Stimulated activated CD8-positive, alpha-beta memory T cell treated with anti-CD3 and anti-CD28 coated beads, Interleukin-4, amount 100 ng/mL, for 4 hours (primary cell): ENCODE measurements at places on chromosomes 4 and X.
A peak's percentile ranks its signal among the peaks of the same experiment; 100 is the strongest.

DNA sequence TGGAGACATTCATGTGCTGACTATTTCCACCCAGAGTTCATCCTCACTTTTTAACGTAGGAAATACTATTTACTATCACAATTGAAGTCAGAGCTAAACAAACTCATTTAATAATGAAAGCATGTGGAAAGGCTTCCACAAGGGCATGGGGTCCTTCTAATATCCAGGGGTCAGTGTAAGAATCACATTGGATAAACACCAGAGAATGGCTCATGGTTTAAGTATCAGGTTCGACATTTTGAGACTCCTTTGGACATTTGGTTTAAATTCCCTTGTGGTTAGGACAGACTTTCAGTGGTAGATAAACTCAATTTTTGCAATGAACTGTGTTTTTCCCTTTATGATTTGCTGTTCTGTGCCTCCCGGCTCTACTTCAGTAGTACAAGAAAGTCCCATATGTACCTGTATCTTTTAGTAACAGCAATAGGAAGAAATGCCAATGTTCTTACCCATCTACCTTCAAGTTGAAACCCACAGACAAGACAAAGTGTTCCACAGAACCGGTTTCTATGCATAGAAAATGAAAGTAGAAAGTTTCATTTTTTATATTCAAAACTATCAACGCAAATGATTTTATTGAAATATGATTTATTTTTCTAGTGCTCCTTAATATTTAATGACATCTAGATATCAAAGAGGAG is 589.0 kb upstream of the FAM241A start:
- DNase-seq: no peak

- DNase-seq: no peak
Measured at GRCh38 chr4:62816566-62816965, 1592.7 kb downstream of the TECRL start.

- DNase-seq: no peak
Measured at GRCh38 chr4:121100093-121100775, 27.9 kb upstream of the NDNF start.

GRCh38 chrX:9048801-9049200 is 14.9 kb upstream of the FAM9B start:
- DNase-seq: no peak

GRCh38 chrX:122940199-122940598 is 243.9 kb upstream of the GRIA3 start:
- DNase-seq: no peak

DNA sequence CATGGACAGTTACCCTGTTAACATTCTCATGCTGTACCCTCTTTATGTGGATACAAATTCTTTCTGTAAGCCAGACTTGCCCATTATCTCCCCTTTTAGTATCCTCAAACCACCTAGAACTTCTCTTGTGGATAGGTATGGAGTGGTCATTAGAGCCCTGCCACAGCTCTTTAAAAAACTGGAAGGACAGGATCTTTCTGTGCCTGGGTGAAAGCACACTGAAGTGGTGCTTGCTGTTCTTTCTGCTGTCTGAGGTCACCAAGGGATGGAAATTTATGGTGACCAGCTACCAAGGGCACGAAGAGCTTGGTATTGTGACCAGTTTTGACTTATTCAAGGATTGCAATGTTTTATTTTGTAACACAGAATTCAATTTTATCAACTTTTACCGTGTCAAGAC is 344.2 kb downstream of the CBLL2 start:
- no peak for DNase-seq

DNA sequence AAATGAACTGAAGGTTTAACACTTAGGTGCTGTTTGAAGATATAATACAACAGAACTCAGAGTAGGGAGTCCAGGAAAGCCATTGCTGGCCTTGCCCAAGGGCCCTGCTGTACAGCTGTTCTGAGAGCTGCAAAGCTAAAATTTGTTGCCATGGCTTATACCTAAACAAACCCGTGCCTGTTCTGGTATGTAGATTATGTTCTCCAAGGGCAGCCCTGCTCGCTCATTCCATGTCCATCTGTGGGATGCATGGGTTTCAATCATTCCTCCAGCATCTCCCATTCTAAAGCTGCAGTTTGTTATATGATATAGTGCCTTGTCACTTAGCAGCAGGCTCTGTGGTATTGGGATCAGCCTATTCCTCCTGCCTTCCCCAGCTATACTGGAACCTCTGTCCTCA is 80.8 kb upstream of the BMPR1B start:
- DNase-seq: no peak

- peak; percentile 6 for DNase-seq
Measured at GRCh38 chr4:70505151-70505748, 13.1 kb upstream of the AMTN start.

DNA sequence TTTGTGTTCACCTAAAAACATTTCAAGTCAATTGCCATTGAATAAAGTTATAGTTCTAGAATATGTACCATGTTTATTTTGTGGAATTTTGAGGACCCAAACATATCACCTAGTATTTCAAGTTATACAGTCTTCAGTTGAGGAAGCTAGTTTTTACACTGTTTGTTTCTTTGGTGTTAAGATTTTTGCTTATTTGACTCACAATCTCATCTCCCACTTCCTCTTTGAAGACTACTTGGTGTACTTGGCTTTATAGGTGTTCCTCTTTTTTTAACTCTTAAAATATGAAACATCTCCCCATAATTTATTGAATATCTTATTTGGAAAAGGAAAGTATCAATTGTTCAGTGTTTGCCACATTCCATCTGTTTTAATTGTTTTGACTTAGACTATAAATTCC is 675.4 kb downstream of the RAPGEF2 start:
- no peak for DNase-seq

DNA sequence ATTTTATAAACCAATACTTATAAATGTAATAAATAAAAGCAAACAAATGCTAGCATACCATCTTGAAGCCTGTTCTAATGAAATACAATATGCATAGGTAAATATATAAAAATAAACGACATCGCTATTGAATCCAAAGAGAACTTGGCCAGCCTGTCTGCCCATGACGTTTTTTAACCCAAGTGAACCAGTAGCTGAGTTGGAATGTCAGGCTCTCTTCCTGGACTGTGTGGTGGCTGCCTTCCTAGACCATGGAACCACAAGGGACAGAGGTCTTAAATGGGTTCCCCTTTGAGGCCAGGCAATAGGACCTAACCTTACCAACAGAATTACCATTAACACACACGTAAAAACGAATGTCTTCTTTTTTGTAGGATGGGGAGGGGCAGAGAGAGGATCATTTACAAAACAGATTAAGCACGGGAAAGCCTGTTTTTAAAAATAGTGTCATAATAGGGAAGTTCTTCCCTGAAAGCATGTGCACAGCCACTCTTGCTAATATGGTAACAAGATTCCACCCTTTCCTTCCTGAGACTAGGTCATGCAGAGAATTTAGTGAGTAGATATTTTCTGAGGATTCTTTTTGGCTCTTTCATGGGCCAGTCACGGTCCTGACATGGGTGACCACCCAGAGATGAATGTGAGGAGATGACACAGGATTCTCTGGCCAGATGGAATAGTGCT is 69.4 kb upstream of the ACSL1 start:
- DNase-seq: no peak
